Cerebellar nuclear complex (tissue), 1 donor: ENCODE measurements at places on chromosomes 1 and 21.

- no peak for DNase-seq
Observed at GRCh38 chr1:89810880-89811279, 10.0 kb upstream of the LRRC8D start.

DNA sequence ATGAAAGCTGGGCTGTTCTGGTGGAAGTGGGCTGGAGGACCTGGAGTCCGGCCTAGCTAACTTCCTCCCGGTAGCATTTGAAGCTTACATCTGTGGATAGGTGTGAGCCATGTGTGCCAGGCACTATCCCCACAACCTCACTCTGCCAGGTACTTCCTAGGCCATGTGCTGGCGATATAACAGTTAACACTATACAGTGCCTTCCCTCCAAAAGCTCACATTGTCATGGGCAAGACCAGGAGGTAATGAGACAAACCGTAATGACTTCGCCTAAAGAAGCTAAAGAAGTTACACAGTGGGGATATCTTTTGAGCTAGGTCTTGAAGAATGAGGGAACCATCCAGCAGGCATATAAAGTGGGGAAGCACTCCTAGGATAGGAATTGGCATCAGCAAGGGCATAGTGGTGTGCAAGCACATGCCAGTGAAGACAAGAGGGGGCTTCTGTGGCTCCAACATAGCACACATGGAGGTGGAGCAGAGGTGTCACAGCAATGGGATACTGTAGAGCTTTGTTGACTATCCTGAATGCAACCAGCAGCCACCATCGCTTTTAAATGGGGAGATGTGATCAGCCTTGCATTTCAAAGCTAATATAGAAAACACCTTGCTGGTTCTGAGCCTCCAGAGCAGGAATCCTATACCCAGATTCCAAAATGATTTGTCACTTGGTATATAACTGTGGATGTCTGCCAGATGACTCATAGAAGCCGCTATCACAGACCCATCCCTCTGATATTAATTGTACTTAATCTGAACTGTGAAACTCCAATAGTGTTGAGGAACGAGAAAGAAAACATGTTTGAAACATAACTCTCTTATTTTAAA lies 466.3 kb downstream of the LMO4 start:
- no peak for DNase-seq

DNA sequence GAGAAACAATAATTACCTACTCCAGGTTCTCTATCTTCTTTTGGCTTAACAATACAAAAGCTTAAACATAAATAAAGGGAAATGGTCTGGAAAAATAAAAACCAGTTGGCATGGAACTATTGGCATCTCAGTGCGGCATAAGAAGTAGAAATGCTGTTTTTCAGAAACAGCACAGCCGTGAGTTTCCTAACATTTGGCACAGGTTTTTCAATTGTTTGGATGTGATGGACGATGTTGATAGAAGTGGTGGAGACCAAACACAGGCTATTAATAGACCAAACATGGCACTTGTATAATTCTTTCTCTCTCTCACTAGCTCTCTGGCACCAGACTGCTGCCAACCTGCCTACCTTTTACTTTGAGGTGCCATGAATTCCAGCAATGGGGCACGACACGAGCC lies 36.2 kb downstream of the KCNN3 start:
- DNase-seq, result no peak

GRCh38 chr1:205775717-205776056 lies 405 bp upstream of the RAB29 start:
- no peak for DNase-seq

DNA sequence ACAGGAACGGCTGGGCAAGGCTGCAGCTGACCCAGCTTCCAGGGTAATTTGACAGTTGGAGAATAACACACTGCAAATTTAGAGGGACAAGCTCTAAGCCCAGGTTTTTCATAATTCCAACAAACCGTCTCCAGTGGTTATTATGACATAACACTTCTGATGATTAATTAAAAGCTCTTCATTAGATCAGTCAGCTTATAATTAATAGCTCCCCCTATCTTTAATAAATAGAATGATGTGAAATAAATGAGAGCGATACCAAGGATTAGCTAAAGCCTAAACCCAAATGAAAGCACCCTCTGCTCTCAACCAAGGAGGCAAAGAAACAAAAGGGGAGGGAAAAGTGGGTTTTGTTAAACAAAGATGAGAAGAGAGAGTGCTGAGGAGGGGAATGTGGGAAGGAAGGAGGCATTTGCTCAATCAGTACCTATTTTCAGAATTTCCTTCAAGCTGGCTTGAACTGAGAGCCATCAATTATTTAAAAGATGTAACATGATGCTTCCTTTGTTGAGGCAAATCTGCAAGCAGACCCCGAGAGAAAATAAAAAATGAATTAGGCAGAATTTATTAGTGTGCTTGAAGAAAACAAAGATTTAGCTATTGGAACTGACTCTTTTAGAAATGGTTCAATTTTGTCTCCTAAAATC lies 221.8 kb upstream of the ESRRG start:
- DNase-seq, result no peak

- DNase-seq, result no peak
Observed at GRCh38 chr1:209767096-209767495, 11.2 kb downstream of the TRAF3IP3 start.

- no peak for DNase-seq
Observed at GRCh38 chr1:41862384-41863221, 56.1 kb downstream of the HIVEP3 start.

GRCh38 chr1:228903434-228904071 lies 168.3 kb downstream of the RHOU start:
- DNase-seq, result no peak

GRCh38 chr1:156750711-156751450 lies 594 bp downstream of the HDGF start:
- DNase-seq, result no peak

GRCh38 chr1:31799196-31799894 lies 16.5 kb downstream of the SPOCD1 start:
- DNase-seq, result no peak

DNA sequence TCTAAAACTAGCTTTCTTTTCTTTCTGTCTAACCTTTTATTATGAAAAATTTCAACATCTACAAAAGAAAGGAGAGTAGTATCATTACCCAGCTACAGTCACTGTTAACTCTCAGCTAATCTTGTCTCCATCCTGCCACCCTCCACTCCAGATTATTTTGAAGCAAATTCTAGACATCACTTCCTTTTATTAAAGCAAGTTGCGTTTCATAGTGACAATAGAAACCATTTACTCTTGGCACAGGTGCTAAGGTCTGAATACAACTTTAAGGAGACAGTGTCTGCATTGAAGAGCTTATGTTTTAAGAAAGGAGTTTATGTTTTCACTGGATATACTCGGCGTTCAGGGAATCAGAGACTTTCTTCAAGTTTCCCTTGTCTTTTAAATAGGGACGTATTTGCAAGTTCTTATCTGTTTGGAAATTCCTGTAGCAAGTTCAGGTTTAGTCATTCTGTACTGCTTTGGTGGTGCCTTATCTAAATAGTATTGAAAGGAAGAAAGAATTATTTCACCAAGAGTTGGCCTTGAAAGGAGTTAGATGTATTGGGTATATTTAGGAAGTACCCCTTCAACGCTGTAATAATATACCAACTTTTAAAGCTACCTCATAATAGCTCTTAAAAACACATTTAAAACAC lies 42.7 kb downstream of the ITSN1 start:
- no peak for DNase-seq

- DNase-seq, result no peak
Observed at GRCh38 chr1:192066202-192066601, 92.1 kb upstream of the RGS18 start.

GRCh38 chr21:14321042-14321441 lies 61.9 kb downstream of the HSPA13 start:
- no peak for DNase-seq

DNA sequence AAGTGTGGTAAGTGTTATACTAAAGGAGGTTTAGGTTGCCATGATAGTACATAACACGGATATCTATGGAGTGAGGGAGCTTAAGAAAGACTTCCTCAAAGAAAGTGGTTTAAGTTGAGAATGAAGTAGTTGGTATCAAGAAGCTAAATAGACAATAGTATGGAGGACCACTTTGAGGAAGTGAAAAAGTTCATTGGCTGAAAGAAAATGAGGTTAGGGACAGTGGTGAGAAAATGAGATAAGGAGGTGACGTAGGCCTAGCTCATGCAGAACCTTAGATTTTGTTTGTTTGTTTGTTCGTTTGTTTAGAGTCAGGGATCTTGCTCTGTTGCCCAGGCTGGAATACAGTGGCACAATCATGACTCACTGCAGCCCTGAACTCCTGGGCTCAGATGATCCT lies 72.2 kb upstream of the PPIH start:
- DNase-seq, result no peak

- no peak for DNase-seq
Observed at GRCh38 chr1:206797534-206798383, 25.5 kb upstream of the IL10 start.

DNA sequence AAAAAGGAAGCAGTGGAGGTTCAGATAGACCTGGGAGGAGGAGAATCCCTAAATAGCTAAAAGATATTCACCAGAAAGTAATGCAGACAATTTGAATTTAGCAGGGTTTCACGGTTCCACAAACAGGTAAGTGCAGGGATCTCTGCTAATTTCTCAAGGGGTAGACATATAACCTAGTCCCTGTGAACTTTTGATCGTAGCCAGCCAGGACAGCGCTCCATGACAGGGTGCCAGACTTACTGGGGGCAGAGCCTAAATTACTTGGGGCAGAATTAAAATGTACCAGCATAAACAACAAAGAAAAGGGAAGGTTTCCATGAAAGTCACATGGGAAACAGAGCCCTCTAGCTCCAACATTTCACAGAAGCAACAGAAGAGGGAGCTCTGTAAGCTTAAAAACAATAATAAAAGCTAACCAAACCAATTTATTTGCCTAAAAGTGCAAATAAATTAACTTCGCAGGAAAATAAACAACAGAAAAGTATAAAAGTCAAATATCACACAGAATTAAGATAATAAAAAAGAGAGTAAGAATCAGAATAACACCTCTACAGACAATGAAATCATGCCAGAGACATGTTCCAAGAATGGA lies 198.3 kb downstream of the DUSP10 start:
- no peak for DNase-seq
